Fibroblast of skin of right biceps (primary cell): ENCODE measurements at places on chromosomes 12 and 14.

DNA sequence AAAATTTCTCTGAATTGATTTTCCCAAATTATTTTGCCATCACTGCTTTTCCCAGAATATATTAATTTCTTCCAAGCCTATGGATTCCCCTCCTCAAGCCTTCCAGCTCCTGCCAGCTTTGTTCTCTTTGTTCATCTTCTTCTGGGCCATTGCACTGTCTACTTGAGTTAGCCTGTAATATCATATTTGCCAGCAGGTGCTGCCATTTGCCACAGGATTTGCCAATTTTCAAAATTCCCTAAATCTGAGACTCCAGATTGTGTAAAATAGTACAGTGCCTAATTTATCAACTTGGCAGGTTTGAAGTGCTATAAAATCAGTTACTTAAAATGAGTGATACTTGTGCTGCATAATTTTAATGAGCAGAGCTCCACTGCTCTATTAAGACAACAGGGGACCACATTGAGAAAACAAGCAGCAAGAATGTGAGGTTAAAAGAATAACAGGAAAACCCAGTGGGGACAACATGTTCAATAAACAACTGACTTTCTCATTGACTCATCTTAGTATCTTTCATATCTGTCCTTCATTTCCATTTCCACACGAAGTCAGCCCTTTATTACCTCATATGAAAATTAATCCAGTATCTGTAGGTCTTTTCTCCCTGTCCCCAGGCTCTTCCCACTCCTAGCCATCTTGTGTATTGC lies 84.6 kb upstream of the CCDC196 start:
- no peak for DNase-seq

DNA sequence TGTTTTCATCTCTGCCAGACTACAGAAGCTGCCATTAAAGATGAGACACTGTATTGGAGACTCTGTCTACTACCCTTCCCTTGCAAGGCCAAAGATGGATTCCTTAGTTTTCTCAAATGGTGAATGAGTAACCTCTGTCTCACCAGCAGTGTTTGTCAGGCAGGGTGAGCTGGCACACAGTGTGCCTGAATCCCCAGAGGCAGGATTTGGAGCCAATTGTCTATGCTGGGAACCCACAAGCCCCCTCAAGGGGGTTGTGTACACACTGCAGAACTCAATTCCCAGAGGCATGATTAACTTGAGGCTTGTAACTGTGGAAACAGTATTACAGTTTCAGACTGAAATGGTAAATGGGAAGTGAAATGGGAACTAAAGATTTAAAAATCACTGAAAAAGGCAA lies 136.8 kb upstream of the PTPRB start:
- peak; percentile 92 for DNase-seq

DNA sequence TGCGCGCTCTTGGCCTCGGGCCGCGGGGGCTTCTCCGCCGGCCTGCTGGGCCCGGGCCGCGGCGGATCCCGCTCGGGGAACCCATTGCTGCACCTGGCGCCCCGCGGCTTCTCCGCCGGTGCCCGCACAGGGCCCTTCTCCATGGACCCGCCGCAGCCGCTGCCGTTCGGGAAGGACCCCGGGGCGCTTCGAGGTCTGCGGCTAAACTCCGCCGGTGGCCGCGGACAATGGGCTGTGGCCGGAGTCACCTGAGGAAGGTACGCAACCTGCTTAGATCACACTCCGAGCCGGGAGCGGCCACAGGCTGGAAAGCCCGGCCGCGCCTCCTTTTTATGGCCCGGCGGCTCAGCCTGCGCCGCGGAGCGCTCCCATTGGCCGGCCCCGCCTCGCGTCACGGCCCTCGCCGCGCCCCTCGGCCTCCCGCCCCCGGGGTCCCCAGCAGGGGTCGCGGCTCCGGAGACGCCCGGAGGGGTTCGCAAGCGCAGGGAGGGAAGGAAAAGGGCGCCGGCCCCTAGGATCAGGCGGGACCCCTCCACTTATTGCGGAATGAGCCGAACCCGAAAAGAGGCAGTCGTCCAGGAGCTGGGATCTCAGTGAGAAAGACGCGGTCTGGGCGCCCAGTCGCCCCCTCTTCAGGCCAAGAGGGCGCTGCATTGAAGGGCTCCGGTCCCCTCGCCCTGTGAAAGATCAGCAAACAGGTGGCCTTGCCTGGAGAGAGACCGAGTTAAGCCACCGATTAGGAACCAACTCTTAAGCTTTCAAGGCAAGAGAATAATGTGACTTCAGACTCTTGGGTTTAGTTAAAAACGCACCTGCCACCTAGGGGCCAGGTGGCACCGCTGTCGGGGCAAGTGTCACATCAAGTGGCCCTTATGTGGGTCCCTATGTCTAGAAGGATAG lies at the start of gene GCH1:
GCH1 (minus strand) TSS at position 306 of the 900 bp plus-strand sequence; CDS start at position 143, 163 bp downstream.
- peak; percentile 46 for DNase-seq

GRCh38 chr12:81705586-81705985 lies 53.6 kb downstream of the PPFIA2 start:
- DNase-seq: no peak

DNA sequence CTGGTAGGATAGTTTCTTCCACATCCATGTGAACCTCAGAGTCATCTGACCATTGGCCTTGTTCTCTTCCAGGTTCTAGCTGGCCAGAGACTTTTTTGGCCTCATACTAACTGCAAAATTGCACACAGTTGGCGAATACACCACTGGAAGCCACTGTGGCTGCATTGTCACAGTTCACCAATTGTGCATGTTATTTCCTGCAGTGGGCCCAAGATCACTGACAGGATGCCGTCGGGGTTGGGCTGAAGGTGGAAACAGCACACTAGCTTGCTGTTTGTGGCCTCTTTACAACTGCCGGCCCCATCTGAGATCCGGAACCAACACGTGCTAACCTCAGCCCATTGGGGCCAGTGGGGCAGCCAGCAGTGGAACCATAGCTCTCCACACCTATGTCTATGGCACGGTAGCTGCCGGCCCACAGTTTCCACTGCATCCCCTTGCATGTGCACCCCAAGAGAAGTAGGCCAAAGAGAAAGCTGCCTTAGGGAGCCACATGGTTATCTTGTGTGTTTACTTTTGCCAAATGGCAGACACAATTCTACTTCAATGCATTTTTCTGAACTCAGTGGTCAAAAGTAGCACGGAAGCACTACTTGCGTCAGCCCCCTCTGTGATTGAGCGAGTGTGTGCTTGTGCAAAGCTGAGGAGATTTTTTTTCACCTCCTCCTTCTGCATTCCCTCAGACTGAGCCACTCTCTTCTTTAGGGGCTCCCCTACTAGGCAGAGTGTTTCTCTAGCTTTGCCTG lies 464.0 kb downstream of the RAD51B start:
- no peak for DNase-seq

- DNase-seq: no peak
Observed at GRCh38 chr12:97711392-97711791, 248.8 kb downstream of the RMST start.

- DNase-seq: peak; percentile 47
Observed at GRCh38 chr14:33762161-33762851, 188.6 kb downstream of the EGLN3 start.

- no peak for DNase-seq
Observed at GRCh38 chr14:62674563-62675237, 370.6 kb downstream of the KCNH5 start.

DNA sequence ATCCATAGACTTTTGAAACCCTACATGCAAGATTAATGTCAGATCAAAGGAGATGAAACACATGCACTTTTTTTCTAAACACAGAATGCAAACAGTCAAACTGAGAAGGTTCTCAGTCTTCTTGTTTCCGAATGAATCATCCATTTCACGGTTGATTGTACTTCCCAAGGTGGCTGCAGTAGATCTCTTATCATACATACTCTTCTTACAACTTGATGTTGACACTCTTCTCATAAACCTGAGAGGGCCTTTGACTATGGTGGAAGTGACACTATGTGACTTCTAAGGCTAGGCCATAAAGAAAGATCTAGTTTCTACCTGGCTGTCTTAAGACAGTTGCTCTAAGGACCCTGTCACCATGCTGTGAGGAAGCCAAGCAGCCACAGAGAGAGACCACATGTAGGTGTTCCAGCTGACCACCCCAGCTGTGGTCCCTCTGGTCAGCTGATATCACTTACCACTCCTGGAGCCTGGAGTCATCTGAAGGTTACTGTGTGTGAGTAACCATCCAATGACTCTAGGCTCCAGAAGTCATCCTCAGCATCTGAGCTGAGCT lies 67.2 kb upstream of the HMGA2 start:
- peak; percentile 21 for DNase-seq

DNA sequence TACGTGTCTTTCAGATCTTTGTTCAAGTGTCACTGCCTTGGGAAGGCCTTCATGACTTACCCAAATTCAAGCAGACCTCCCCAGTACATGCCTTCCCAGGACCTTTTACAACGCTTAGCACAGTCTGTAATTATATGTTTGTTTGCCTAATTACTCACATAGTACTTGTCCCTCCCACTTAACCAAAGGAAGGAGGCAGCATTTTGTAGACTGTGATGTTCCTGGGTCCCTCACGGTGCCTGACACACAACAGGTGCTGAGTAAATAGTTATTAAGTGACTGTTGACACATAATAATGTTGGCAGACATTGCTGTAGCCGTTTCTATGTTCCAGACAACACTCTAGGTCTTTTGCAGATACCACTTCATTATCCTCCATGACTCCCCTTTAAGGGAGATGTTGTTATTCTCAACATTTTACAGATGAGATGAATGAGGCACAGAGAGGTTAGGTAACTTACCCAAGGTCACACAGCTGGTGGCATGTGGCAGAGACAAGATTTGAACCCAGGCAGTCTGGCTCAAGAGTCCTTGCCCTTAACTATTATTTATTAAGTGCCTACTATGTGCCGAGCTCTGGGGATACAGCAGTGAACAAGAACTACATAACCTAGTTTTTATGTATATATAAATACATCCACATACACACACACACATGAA lies 130.7 kb downstream of the PHETA1 start:
- DNase-seq: no peak

DNA sequence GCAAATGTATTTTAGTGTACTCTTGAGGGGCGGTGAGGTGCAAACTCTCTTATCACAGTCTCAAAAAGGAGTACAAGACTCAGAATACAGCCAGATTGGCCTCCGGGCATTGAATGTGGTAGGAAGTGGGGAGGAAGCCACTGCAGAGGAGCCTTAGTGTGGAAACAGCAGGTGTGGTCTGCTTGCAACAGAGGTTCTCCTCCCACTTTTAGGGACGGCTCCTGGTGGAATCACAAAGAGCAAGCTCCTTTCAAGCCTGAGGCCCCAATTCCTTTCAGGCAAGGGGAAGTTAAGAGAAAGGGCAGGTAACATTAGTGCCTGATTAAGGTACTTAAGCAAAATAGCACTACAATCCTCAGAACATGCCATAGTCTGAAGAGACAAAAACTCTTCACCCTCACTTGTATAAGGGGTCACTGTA lies 23.7 kb upstream of the SLC2A3 start:
- DNase-seq: no peak

- DNase-seq: peak; percentile 11
Observed at GRCh38 chr12:22787557-22787956, 162.6 kb downstream of the ETNK1 start.

GRCh38 chr12:29191267-29191850 lies 42.3 kb downstream of the FAR2 start:
- DNase-seq: no peak
